ENCODE measurements at places on chromosomes 2 and 18.

DNA sequence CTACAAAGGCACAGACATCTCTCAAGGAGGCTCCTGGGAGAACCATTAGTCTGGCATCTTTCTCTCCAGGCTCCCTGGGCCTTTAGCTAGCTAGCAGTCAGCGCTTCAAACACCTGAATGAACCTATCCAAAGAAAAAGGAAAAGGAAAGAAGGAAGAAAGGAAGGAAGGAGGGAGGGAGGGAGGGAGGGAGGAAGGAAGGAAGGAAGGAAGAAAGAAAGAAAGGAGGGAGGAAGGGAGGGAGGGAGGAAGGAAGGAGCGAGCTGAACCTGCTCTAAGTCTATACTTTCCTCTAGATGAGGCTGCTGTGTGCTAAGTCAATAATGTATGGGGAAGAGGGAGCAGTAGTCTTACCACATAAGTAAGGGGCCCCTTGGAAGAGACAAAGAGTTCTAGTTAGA, 5.1 kb upstream of the BCL11A start:
- DNase-seq: no peak

DNA sequence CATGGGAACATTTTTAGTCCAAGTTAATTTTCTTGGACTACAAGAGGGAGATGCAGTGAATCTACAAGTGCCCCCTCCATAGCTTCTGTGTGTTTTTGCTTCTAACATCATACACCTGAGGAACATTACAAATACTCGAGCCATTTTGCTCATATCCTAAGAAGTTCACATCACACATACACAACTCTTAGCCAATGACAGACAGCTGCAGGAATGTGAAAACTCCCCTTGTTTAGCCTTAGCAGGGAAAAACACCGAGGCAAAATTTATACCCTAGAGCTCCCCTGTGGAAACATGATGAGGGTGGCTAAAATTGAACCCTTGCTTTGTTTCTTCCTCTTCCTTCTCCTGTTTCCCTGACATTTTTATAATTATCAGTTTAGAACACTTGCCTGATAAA, 928.3 kb upstream of the NRXN1 start:
- no peak for DNase-seq

- DNase-seq: no peak
Observed at GRCh38 chr2:203739351-203739750, 32.9 kb downstream of the CD28 start.

- no peak for DNase-seq
Observed at GRCh38 chr2:70400539-70400938, 98.7 kb upstream of the FAM136A start.

DNA sequence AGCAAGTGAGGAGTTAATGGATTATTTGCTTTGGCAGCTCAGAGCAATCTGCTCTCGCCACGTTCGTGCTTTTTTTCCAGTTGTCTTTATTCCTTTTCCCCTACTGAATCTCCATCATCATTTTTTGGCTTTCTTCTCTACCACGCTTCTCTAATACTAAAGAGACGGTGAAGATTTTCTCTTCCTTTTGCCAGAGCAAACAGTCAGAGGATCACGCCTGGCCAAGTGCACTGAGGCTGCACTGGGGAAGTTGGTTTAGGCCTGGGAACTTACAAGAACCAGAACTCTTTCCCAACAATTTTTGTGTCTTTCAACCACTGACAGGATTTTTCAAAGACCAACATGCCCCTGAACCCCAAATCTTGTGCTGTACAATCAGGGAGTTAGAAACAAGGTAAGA, 172.3 kb downstream of the PID1 start:
- DNase-seq: no peak

GRCh38 chr18:55862693-55863390, 274.9 kb upstream of the TCF4 start:
- DNase-seq: no peak

- DNase-seq: no peak
Observed at GRCh38 chr2:69545477-69545932, 98.0 kb downstream of the AAK1 start.

GRCh38 chr2:108586116-108586515, 51.8 kb downstream of the LIMS1 start:
- no peak for DNase-seq

DNA sequence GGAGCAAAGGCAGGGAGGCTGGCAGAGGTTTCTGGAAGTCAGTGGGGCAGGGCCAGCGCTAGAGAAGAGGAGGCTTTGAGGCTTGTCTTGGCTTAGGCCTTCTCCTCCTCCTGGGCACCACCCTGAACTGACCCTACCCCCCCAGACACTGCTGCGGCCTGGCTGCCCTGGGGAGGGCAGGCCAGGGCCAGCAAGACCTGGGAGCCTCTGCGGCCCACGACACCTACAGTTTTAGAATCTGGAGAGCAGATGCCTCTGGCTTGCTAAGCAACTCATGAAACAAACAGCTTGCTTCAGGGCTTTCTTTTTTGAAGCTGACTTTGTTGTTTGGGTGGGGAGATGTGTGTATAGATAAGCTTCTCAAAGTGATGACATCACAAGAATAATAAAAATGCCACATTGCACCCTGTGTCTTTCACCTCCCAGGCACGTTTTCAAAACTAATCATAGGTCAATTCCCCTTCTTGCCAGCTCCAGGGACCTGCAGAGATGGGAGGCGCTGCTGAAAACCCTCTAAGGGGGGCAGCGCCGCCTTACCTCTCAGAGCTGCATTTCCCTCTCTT, 46.2 kb upstream of the SMAD7 start:
- peak; percentile 86 for DNase-seq

- no peak for DNase-seq
Observed at GRCh38 chr2:8324164-8324856, 357.5 kb upstream of the ID2 start.

- no peak for DNase-seq
Observed at GRCh38 chr2:158484892-158485556, 28.3 kb downstream of the PKP4 start.

DNA sequence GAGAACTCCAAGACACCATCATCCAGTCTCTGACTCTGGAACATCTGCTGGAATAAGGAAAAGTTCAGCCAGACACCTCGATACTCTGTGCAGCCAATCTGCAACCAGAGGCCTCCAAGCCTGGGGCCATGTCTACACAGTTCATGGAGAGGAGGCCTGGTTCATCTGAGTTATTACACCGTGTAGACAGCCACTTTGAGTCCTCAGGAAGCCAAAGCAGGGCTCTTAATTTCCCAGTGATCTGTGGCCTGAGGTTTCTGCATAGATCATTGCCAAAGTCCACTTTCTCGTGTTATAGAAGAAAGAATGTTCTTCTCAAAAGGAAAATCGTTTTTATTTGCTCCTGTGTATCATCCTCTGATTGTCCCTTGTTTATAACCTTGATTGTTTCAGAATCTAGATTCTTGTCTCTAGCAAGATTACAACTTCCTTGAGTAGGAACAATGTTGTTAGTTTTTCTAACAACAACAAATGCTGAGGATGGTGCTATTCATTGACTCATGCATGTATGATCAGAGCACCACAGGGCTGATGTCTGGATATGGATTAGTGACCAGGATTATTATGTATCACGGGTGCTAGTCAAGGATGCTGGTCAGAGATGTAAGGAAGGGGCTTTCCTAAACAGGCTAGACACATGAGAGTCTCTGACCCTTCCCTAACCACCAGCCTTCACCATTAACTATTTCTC, 30.7 kb upstream of the MARCO start:
- DNase-seq: no peak

DNA sequence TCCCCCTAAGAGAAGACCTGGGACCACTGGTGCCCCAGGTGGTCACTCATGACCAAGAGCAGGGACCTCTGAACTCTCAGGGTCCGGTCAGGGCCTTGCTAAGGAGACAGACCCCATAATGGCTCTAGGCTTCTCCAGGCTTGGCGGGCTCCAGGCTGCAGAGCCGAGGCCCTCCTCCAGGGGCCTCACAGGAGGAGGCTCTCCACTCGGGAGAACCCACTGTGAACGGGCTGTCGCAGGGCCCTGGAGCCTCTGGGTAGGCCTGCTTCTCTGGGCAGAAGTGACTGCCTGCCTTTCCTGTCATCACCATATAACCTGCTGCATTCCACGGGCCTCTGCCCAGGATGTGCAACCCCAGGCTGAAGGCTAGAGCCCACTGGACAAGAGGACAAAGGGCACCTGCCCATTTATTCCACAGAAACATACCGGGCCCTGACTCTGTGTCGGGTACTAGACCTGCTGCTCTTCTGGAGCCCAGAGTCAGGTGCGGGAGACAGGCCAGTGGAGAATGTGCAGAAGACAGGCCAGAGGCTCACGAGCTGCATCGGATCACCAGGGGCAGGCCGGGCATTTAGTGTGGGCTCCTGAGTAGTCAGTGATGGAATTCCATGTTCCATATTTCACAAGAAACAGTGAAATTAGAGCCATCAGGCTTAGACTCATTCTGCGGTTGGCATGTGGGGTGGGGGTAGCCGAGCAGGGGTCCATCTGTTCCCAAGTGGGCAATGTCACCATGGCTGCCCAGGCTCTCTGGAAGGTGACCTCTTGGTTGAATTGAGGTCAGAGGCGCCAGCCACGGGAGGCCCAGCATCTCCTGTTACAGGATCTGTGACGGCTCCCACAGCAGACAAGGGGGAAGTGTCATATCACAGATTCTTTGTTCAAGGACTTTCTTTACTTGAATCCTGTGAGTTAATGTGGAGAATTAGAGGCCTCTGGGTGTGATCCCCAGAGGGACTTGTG, 220.8 kb downstream of the SH3RF3 start:
- DNase-seq: no peak

- peak; percentile 22 for DNase-seq
Observed at GRCh38 chr2:226873051-226873620, 37.3 kb downstream of the RHBDD1 start.

- DNase-seq: no peak
Observed at GRCh38 chr18:54506516-54507261, 84.4 kb upstream of the DYNAP start.

DNA sequence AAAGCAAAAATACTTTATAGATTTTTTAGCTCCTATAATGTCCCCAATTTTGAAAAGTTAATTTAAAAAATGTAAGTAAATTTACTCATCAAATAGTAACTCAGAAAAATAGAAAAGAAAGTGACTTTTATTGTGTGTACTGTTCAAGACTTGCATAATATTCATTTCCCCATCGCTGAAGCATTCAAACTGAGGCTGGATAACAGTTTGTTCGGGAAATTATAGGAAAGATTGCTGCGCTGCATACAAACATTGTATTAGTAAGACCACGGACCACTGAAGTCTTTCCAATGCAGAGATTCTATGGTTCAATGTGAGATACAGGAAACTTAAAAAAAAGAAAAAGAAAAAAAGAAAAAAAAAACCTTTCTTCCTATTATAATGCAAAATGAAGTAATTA, 10.4 kb downstream of the STK17B start:
- no peak for DNase-seq

- no peak for DNase-seq
Observed at GRCh38 chr2:56749152-56749752, 565.5 kb downstream of the CCDC85A start.

GRCh38 chr2:9108210-9108967, 98.2 kb upstream of the ASAP2 start:
- no peak for DNase-seq

GRCh38 chr2:207474863-207475485, 54.8 kb upstream of the CREB1 start:
- DNase-seq: no peak

DNA sequence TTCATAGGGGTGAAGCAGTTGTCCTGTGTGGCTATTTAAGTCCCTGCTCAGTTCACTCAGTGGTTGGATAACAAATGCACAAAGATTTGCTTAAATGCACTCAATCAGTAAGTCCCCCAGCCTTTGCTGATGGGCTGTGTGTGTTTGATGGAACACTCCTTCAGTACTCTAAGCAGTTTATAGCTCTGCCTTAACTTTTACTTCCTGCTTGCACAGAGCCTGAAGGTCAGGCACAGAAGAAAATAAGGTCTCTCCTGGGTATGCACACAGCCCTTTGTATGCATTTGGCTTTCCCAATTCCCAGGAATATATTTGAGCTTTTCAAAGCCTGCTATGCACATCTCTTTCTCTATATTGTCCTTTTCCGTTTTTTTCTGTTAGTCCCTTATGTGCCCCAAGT, 208.7 kb upstream of the STK17B start:
- DNase-seq: no peak

DNA sequence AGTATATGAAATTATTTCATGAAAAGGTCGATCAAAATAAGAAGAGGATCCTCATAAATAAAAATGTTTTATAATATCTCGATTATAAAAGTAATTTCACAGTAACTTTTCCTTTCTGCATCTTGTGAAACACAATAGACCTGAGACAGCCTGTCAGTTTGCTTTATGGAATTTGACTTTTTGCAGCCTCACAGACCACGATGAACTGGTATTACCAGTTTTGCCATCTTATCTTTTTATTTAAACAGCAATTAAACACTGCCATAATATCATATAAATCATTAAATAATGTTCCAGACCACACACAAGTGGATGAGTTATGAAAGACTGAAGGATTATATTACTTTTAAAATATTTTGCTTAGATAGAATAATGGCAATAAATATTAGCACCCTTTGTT, 10.7 kb upstream of the GALNT3 start:
- DNase-seq: no peak

DNA sequence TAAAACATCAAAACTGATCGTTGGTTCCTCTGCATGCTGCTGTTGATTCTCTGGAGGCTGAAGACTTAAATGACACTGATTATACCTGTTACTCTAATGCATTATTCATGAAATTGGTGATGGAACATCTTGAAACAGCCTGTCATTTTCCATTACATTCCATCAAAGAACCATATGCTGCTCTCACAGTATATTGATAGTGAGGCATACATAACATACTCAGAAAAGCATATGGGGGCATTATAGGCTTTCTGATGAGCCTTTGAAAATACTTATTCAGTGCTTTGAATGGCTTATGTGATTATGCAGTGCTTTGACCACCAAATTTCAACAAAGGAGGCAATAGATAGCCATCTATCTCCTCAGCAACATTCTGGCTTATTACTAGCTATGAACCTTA, 392.1 kb downstream of the CDH19 start:
- no peak for DNase-seq

GRCh38 chr2:17536416-17536815, 4.1 kb upstream of the VSNL1 start:
- no peak for DNase-seq

GRCh38 chr2:42474765-42475454, 18.9 kb downstream of the KCNG3 start:
- DNase-seq: no peak

Data from HS-27A (cell line).